Aortic smooth muscle cell (primary cell): ENCODE measurements at places on chromosomes 5 and 9. TPM values are rescaled to one million over a fixed set of nuclear protein-coding genes. Genes with fewer than 3 reads are reported as not detected.

Gene SPINK6
- total RNA-seq: not detected in 2 replicates

Gene ENC1
- total RNA-seq: 11.3 and 22.6 TPM in 2 replicates

Gene LCN2
- not detected in 2 replicates for total RNA-seq

Gene SIT1
- 0.25 and 0.53 TPM in 2 replicates for total RNA-seq

Gene RASEF
- under 0.01 and 0.06 TPM in 2 replicates for total RNA-seq

Gene LCN15
- total RNA-seq: not detected in 2 replicates

Gene GPR21
- 0.87 and 1.1 TPM in 2 replicates for total RNA-seq

Gene ZNF608
- 7.7 and 17.3 TPM in 2 replicates for total RNA-seq

Gene CORO2A
- total RNA-seq: under 0.01 and 0.06 TPM in 2 replicates

Gene SLC1A1
- 38.7 and 78.2 TPM in 2 replicates for total RNA-seq

Gene NXNL2
- 0.66 and 0.81 TPM in 2 replicates for total RNA-seq

Gene TRIM7
- total RNA-seq: 10.5 and 14.0 TPM in 2 replicates

Gene CMBL
- 5.8 and 7.3 TPM in 2 replicates for total RNA-seq

Gene DMRTA1
- under 0.01 and 0.06 TPM in 2 replicates for total RNA-seq

Gene NKD2
- 0.13 and 3.7 TPM in 2 replicates for total RNA-seq

Gene PCDHB11
- total RNA-seq: 0.44 and 0.53 TPM in 2 replicates

Gene ASPN
- total RNA-seq: 1.7 and 19.8 TPM in 2 replicates
